ENCODE measurements at places on chromosomes 2 and 18.

GRCh38 chr2:241759067-241759807 lies 17.4 kb upstream of the GAL3ST2 start:
- no peak for DNase-seq

- no peak for DNase-seq
Observed at GRCh38 chr2:38230756-38231155, 146.3 kb downstream of the ATL2 start.

DNA sequence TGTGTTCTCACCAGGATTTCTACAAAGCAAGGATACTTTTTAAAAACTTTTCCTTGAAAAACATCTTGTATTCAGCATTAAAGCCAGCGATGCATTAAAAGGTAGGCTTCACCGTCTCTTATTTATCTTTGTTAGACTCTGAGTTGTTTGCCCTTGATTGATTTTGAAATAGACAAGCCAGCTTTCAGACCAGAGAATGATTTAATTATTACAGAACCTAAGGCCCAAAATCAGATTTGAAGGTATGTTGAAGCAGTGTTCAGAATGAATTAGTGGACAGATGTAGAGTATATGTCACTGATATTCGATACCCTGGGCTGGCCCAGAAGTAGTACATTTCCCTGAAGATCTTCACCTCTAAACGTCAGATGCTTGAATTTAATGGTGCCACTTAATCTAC lies 136.4 kb downstream of the THSD7B start:
- no peak for DNase-seq

DNA sequence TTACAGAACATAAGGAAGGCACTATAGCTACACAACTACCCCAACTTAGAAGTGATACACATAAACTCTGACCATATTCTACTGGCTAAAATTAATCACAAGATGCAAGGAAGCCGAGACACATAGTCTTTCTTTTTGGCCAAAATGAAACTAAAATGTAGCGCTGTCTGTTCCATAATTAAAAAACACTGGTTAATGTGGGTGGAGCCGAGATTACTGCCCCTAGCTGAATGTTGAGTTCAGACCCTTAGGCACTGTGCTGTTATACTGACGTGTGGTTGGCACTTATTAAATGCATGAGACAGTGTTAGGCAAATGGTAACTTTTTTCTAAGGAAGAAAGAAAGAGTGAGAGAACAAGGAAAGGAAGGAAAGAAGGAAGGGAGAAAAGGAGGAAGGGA lies 254.6 kb upstream of the RND3 start:
- DNase-seq, result no peak

- DNase-seq, result no peak
Observed at GRCh38 chr2:226122041-226122440, 677.6 kb downstream of the IRS1 start.

GRCh38 chr2:241386519-241386918 lies 30.4 kb downstream of the FARP2 start:
- DNase-seq, result no peak

- DNase-seq, result no peak
Observed at GRCh38 chr2:216960671-216961268, 100.9 kb upstream of the TNP1 start.

- no peak for DNase-seq
Observed at GRCh38 chr2:174792309-174793025, 28.2 kb upstream of the CHRNA1 start.

GRCh38 chr2:141946016-141946415 lies 184.8 kb downstream of the LRP1B start:
- DNase-seq, result no peak

DNA sequence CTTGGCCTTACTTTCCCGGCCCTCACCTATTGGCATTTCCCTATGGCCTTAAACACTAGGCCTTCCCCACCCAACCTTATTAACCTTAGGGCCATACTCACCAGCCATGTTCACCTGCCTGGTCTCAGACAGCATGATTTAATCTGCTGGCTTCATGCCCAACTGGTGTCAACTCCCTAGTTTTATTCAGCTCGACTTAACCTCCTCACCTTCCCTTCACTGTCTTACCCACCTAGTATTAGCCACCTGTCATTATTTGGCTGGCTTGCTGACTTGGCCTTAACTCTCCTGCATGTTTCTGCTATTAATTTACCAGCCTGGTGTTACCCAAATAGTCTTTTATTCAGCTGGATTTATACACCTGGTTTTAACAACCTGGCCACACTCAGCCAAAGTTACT lies 136.0 kb upstream of the ZSWIM2 start:
- peak; percentile 3 for DNase-seq

GRCh38 chr18:42563995-42564394 lies 551.5 kb downstream of the RIT2 start:
- DNase-seq, result no peak

Measured in SHP77 treated with DMSO at 0.1 percent for 48 hours (cell line).